ENCODE measurements at places on chromosomes 16 and 17. TPM values are rescaled to one million over a fixed set of nuclear protein-coding genes. Genes with fewer than 3 reads are reported as not detected.

The AXIN2 gene
- polyA plus RNA-seq: 0.93 TPM

- peak; percentile 43 for DNase-seq
Measured at GRCh38 chr17:6651354-6651918, at the start of the genes C17orf100 and MED31. Gene C17orf100, plus strand, starts transcription at chr17:6651762. Its CDS starts 152 bp downstream, at chr17:6651914. Gene MED31, minus strand, starts transcription at chr17:6651605. Its CDS starts 77 bp downstream, at chr17:6651528.

The ZP2 gene
- not detected for polyA plus RNA-seq

GRCh38 chr17:44972953-44973352, 4.8 kb upstream of the C1QL1 start:
- DNase-seq: no peak

GRCh38 chr16:4321286-4322120, 5.6 kb downstream of the GLIS2 start:
- DNase-seq: no peak

DNA sequence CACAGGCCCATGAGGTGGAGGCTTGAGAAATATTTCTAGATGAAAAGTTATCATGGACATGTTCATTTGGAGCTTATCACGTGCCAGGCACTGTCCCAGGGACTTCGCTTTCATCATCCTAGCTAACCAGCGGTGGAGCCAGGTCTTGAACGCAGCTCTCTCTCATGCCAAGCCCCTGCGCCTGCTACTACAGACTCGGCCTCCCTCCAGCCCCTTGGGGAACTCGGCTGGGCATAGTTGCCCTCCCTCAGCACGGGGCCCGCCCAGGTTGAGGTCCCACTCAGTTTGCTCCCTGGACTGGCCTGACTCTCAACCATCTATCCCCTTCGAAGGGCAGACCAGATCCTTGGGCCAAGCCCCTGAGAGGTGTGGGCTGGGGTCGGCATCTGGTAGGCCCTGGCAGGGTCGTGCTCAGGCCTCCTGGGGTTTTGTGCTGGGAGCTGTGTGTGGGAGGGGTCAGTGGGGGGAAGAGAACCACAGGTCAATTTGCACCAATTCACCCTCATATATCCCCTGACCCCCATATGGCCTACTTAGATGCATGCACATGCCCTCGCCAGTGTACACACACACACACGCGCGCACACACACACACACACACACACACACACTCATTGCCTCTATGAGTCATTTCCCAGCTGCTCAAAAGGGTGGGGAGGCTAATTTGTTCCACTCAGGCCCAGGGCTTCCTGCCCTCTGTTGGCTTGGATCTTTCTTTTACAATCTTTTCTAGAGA, 12.1 kb upstream of the SCN4A start:
- DNase-seq: peak; percentile 54

The C16orf89 gene
- not detected for polyA plus RNA-seq

The SERPINF2 gene
- 0.02 TPM for polyA plus RNA-seq

GRCh38 chr16:4640572-4641305, 16.1 kb downstream of the MGRN1 start:
- DNase-seq: no peak

DNA sequence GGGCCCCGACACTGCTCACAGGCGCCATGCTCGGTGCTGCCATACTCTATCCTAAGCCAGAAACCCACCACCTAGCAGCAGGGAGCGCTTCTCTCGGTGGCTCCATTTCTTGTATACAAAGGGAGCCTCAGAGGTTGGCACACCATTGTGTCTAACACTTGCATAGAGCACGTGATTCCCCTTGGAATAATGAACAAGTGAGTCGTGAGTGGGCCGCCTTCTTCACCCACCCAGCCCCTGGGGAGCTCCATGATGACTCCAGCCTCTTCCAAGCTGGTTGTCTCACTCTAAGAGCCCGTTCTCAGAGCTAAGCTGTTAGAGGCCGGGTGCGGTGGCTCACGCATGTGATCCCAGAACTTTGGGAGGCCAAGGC, 82.3 kb upstream of the ZNF469 start:
- no peak for DNase-seq

GRCh38 chr17:32289471-32290070, 23.9 kb downstream of the RHBDL3 start:
- no peak for DNase-seq

DNA sequence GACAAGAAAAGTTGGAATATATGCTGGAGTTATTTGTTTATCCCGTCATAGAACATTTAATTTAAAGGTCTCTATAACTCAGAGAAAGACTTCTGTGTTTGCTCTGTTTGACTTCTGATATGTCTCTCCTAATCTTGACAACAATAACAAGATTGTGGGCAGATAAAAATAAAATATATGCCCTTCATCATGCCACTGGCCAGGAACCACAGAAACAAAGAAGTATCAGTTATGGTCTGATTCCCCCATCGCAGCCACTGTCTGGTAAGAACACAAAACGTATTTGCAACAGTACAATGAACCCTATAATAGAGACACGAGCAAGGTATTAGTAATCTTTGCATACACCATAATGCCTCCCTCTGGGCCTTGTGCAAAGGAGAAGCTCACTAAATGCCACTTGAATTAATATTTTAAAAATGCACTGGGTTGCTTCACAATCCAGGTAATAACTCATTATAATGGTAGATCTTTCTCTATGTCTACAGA, 1498.3 kb downstream of the CDH11 start:
- no peak for DNase-seq

GRCh38 chr16:2457267-2457666, 2.6 kb upstream of the TEDC2 start:
- no peak for DNase-seq

GRCh38 chr17:68176718-68177117, 71.1 kb upstream of the AMZ2 start:
- DNase-seq: no peak

The TBC1D3C gene
- not detected for polyA plus RNA-seq

- no peak for DNase-seq
Measured at GRCh38 chr16:81695321-81696165, 83.5 kb upstream of the PLCG2 start.

- no peak for DNase-seq
Measured at GRCh38 chr16:19348578-19349315, 63.2 kb downstream of the CLEC19A start.

- DNase-seq: no peak
Measured at GRCh38 chr16:50244140-50244503, 22.2 kb upstream of the ADCY7 start.

DNA sequence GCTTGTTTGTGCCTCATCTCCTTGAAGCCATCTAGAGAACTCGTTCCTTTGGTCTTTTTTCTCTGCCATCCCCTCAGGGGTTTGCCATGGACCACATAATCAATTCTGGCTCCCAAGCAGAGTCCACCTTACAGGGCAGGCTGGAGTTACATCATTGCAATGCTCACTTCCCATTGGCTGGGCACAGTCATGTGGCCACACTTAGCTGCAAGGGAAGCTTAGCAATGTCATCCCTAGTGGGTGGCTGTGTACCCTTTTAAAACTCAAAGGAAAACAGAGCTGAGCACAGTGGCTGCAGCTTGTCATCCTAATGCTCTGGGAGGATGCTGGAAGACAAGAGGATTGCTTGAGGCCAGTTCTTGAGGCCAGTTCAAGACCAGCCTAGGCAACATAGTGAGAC, 41.9 kb upstream of the POLR3E start:
- no peak for DNase-seq

The KRTAP17-1 gene
- polyA plus RNA-seq: not detected

The GCGR gene
- polyA plus RNA-seq: not detected

The MED9 gene
- 10.6 TPM for polyA plus RNA-seq

The TMEM235 gene
- not detected for polyA plus RNA-seq
